EL (cell line): ENCODE measurements at places on chromosomes 2 and 18.

GRCh38 chr2:163556511-163556910 lies 179.3 kb downstream of the FIGN start:
- peak; percentile 40 for DNase-seq

DNA sequence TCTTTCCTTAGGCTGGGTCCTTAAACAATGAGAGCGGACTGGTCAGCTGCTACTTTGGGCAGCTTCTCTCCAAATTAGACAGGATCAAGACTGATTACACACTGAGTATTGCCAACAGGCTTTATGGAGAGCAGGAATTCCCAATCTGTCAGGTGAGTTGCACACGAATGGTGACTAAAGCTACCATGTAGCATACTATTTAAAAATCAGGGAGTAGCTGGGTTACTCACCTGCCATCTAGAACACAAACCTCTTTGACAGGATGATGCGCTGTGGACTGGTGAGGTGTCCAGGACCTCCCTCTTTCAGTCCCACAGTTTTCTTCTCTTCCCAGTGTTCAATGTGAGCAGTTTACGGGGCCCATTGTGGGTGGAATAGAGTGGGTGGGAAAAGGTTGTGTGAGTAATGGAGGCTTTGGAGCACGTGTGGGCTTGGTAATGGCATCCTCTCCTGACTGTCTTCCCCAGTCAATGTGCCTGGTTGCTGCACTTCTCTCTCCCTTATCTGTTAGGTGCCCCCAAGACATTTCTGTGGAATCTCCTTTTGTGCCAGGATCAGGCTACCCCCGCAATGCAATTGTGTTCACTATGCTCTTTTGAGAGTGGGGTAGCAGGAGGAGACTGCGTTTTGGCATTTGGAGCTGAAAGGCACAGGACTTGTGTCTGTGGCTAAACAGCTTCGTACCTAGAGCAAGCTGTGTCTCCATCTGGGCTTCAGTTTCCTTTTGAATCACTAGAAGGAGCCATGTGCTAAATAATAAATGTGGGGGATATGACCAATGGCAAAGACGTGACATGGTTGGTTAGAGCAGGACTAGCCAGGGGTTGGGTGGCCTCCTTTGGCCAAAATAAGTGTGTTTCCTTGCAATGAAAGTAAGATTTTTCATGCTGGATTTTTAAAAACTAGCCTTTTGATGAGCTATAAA lies 17.7 kb downstream of the SERPINB12 start:
- no peak for DNase-seq

- no peak for DNase-seq
These were observed 172.4 kb downstream of the ZBTB7C start for GRCh38 chr18:48236822-48237221.

GRCh38 chr2:40256649-40257048 lies 195.2 kb downstream of the SLC8A1 start:
- peak; percentile 42 for DNase-seq

DNA sequence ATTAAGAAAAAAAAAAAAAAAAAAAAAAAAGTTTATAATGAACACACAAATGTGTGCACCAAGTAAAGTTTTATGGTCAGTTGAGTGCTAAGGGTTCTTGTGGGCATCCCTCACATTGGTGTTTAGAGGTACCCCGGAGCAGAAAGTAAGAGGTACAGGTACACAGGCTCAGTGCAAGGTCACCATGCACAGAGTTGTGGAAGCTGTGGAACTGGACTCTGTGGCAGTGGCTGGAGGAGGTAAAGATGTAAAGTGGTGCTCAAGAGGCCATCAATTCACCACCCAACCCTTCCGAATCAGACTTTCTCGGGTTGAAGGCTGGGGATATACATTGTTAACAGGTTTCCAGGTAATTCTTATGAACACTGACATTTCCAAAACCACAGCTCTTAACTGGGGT lies 299.1 kb upstream of the STON1 start:
- DNase-seq, result no peak

- DNase-seq, result peak; percentile 24
These were observed 427.7 kb downstream of the TGIF1 start for GRCh38 chr18:3877678-3878077.

GRCh38 chr2:7467782-7468447 lies 550.7 kb downstream of the RNF144A start:
- no peak for DNase-seq

- no peak for DNase-seq
These were observed 143.7 kb upstream of the RPRM start for GRCh38 chr2:153622285-153622684.

GRCh38 chr2:200356321-200356720 lies 49.8 kb downstream of the SPATS2L start:
- no peak for DNase-seq

- peak; percentile 72 for DNase-seq
These were observed 22.1 kb upstream of the COL6A3 start for GRCh38 chr2:237435844-237436587.

DNA sequence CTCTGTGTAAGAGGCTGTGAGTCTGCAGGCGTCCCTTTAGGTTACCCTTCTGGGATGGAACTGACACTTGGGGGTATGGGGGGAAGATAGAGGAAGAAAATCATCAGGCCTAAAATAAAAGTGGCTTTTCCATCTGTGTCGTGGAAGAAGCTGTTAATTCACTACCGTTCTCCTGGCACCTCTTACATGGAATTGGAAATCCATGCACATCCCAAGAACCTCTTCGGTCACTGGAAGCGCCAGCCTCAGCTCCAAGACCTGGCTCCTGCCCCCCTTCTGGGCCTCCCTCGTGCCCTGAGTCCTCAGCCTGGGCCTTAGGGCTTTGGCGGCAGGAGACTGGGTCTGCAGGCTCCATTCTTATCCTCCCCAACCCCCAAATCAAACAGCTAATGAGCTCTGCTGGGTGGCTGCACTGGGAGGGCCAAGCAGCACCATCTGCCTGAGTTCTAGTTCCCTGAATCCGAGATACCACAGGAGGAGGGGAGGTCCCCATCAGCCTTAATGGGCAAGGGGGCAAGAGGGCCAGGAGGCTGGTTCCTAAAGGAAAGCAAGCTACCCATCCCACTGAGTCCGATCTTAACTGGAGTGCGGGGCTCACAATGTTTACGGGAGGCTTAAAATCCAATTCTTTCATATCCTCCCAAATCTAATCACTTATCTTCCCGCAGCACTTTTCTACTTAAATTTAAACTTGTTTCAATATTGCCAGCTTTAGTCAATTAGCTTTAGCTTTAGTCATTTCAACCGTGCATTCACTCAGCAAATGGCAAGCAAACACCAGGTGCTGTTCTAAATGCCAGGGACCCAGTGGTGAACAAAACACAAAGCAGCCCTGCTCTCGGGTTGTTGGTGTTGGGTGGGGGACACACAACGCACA lies 52.8 kb downstream of the FAM178B start:
- no peak for DNase-seq
